ENCODE measurements at places on chromosomes 12 and 14. TPM values are rescaled to one million over a fixed set of nuclear protein-coding genes. Genes with fewer than 3 reads are reported as not detected.

Gene DBX2
- total RNA-seq: not detected

Gene TRMT61A
- total RNA-seq: 3.1 TPM

Gene CLEC2B
- total RNA-seq: 26.4 TPM

Gene SLC16A7
- 1.7 TPM for total RNA-seq

Gene KLRB1
- not detected for total RNA-seq

Gene RNASE4
- total RNA-seq: 12.4 TPM

Gene KRT73
- total RNA-seq: not detected

Gene OTX2
- total RNA-seq: not detected

Gene SIRT4
- total RNA-seq: 3.2 TPM

Gene RHOJ
- 58.0 TPM for total RNA-seq

Gene GNS
- 175 TPM for total RNA-seq

Gene ESPL1
- total RNA-seq: 3.7 TPM

Gene AVPR1A
- total RNA-seq: not detected

Gene COL2A1
- total RNA-seq: not detected

Gene BDKRB1
- not detected for total RNA-seq

Gene ARMH4
- 1.8 TPM for total RNA-seq

Gene SAMD15
- total RNA-seq: 0.40 TPM

Gene RNASE7
- not detected for total RNA-seq

Gene NEUROD4
- total RNA-seq: not detected

Gene IAPP
- not detected for total RNA-seq

Gene TAS2R19
- 2.6 TPM for total RNA-seq

Gene CFAP54
- 9.7 TPM for total RNA-seq

Gene KRT3
- total RNA-seq: not detected

Gene IFI27
- total RNA-seq: 78.0 TPM

Gene SPIC
- not detected for total RNA-seq

Gene ETFBKMT
- total RNA-seq: 2.2 TPM

Gene GDF3
- total RNA-seq: 0.79 TPM

Gene SERPINA4
- not detected for total RNA-seq

Gene STAT2
- 34.7 TPM for total RNA-seq

Gene GPRC5D
- total RNA-seq: not detected

Gene CEP290
- 3.8 TPM for total RNA-seq

Gene KRT77
- total RNA-seq: not detected

Gene APOF
- not detected for total RNA-seq

Gene WNT1
- total RNA-seq: not detected

Gene SUPT16H
- 50.4 TPM for total RNA-seq

Gene KCNMB4
- 0.22 TPM for total RNA-seq

Gene ARF3
- total RNA-seq: 36.3 TPM

Gene HRK
- not detected for total RNA-seq

Gene MYO1H
- not detected for total RNA-seq

Gene MYBPC1
- not detected for total RNA-seq

Gene AKAP5
- total RNA-seq: 0.22 TPM

Gene CD163L1
- 10.2 TPM for total RNA-seq

Gene PROX2
- not detected for total RNA-seq

Gene CLEC4C
- not detected for total RNA-seq

Gene TDG
- total RNA-seq: 30.6 TPM

Gene RNF34
- total RNA-seq: 116 TPM

Gene LRFN5
- total RNA-seq: not detected
